ENCODE measurements at places on chromosomes 3 and 15. TPM values are rescaled to one million over a fixed set of nuclear protein-coding genes. Genes with fewer than 3 reads are reported as not detected.

ANKRD63 gene
- not detected for total RNA-seq

SOX14 gene
- total RNA-seq = not detected

GRCh38 chr3:71887256-71887655 lies 102.3 kb upstream of the PROK2 start:
- DNase-seq = no peak

- DNase-seq = no peak
Measured at GRCh38 chr15:85462029-85462428, 81.6 kb downstream of the AKAP13 start.

DNA sequence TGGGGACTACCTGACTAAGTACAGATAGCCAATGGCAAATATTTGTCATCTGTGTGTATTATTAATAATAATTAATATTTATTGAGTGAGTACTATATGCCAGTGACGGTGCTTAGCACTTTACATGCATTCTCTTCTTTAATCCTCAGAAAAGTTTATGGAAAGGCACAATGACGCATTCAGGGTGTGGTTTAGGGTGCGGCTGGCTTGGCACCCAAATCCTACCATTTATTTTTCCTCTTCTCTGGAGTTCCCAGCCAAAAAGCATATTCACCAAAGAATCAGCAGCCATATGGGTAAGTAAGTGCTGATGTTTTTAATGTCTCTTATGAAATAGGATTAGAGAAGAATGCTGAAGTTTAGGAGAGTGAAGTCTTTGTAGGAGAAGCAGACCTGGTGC lies 140.4 kb upstream of the TP63 start:
- no peak for DNase-seq

- DNase-seq = no peak
Measured at GRCh38 chr3:150238048-150238802, 169.9 kb upstream of the TSC22D2 start.

TTLL13 gene
- total RNA-seq = not detected

DNA sequence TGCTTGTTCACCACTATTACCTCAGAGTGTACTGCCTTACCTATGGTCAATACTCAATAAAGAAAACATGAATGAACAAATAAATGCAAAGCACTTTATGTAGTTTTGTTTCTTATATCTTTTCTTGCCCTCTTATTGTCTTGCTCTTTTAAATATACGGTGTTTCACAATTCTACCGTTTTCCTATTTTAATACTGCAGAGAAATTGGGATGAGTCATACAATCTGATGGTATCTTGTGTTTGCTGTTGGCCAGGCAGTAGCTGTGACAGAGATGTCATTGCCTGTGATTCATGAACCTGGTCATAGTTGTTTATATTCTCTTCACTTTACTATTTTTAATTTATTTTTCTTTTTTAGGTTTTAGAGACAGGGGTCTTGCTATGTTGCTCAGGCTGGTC lies 48.3 kb downstream of the SERP1 start:
- no peak for DNase-seq
